BE2C (cell line): ENCODE measurements at places on chromosomes 12 and 14.

GRCh38 chr14:22650960-22651521, 6.9 kb upstream of the OR6J1 start:
- DNase-seq: no peak

DNA sequence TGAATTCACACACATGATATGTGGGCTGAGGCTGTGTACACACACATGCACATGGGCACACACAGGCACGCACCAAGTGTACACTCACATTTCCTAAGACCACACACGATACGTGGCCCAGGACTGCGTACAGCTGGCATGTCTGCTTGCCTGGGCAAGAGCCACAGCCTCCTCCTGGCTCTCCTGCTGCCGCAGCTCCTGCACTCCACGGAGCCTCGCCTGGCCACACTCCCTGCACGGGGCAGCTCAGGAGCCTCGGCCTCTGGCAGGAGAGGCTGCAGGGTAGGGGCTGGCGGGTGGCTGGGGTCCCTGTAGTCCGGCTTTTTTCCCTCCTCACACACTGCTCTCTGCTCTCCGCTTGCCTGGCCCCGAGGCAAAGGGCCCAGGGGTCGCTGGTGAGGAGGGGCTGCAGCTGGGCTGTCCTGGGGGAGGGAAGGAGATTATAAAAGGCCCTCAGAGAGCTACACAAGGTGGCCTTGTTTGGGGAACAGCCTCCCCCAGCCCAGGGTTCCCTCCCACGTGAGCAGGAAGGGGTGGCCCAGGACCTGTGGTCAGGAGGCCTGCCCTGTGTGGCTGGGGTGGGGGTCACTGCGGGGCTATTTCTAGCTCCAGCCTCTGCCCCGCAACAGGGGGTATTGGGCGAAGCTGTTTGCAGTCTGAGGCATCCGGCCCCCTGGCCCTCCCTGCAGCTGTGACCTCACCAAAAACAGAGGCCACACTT, 89.0 kb upstream of the SFSWAP start:
- no peak for DNase-seq

DNA sequence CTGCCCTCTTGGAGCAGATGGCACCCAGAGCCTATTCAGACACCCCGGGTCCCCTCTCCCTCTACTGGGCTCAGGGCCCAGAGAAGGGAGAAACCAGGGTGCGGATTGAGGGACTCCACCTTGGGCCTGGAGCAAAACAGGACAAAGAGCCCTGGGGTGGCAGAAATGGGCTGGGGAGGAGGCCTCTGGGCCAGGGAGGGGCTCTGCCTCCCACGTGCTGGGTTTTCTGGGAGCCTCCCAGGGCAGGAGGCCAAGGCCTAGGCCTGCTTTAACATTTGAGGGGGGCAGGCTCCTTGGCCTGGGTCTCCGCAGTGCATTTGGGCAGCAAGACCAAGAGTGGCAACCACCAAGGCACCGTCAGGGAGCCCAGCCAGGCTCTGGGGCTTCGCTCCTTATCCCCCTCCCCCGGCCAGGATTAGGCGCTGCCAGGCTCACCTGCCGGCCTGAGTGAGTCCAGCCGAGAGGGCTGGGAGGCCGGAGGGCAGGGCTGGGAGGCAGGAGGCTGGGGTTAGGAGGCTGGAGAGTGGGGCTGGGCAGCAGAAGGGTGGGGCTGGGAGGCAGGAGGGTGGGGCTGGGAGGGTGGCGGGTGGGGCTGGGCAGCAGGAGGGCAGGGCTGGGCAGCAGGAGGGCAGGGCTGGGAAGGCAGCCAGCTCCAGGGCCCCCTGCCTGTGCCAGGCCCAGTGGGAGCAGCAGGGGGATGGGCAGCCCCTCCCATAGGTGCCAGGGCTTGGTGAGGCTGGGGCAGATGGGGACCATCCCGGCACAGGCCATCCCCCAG, 101.8 kb upstream of the EIF5 start:
- no peak for DNase-seq

- no peak for DNase-seq
Observed at GRCh38 chr12:78880078-78880477, 15.5 kb downstream of the SYT1 start.

- DNase-seq: no peak
Observed at GRCh38 chr12:19577281-19577530, 137.9 kb downstream of the AEBP2 start.

DNA sequence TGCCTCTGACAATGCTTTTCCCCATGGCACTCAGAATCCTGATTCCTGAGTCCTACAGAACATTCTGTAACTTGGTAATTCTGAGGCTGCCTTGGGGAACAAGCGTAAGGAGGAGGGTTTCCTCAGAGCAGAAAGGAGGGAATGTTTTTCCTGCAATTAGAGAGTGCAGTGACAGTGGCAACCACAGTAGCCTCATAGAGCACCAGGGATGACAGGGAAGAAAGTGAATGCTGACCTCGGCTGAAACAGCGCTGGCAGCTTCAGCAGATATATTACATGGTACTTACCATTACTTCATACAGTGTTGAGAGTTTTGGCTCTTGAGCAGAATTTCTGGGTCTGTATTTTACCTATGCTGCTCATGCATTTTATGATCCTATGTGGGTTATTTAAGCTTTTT, 757.1 kb downstream of the NRXN3 start:
- DNase-seq: no peak

GRCh38 chr12:109600481-109600880, 26.9 kb downstream of the MVK start:
- no peak for DNase-seq

DNA sequence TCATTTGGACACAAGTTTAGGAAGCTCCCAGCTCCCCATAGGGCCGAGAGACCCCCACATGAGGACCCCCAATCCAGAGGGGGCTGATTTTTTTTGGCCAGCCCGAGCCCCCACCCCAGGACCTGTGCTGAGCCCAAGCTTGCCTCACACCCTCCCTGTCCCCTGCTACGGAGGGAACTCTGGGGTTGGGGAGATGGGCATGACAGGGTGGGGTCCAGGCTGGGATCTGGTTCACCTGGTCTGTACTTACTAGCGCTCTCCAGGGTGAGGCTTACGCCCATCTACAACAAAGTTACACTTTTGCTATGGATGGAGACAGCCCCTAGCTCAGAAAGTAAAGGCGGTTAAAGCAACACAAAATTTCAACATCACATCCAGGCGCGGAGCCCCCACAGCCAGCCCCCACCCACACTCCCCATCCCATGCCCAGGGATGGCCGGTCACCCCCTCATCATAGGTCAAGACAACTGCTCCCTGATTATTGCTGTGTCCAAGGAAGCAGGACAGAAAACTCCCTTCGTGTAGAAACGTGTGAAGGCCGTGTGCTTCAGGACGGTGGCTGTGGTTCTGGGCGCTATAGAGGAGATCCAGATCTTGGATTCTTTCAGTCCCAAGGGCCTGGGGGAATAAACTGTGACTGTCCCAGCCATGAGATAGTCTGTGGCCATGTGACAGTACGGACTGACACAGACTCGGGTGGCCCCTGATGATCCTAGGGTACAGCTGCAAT, 10.7 kb downstream of the SLC25A29 start:
- DNase-seq: no peak

DNA sequence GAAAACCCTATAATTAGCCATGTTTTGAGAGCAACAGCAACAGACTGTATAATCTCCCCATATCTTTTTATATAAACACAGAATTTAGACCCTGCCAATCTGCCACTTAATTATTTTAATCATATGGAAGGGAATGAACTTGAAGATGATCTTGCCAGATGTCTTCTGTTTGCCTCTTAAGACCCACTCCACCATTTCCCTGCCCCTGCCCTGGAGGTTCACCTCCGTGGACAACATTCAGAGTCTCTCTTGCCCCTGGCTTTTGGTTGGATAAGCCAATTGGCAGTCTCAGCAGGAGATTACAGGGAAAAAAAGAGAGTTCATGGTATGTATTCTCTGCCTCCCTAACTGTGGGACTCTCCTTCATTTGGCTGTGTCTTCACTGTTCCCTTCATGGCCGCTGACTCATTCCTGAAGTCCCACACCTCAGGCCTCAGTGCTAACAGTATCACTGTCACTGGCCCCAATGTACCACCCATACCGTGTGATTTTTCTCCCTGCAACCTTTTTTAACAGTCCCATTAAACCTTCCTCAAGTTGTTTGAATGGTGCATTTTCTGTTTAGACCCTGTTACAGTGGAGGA, 184.8 kb downstream of the PIK3C2G start:
- DNase-seq: no peak

DNA sequence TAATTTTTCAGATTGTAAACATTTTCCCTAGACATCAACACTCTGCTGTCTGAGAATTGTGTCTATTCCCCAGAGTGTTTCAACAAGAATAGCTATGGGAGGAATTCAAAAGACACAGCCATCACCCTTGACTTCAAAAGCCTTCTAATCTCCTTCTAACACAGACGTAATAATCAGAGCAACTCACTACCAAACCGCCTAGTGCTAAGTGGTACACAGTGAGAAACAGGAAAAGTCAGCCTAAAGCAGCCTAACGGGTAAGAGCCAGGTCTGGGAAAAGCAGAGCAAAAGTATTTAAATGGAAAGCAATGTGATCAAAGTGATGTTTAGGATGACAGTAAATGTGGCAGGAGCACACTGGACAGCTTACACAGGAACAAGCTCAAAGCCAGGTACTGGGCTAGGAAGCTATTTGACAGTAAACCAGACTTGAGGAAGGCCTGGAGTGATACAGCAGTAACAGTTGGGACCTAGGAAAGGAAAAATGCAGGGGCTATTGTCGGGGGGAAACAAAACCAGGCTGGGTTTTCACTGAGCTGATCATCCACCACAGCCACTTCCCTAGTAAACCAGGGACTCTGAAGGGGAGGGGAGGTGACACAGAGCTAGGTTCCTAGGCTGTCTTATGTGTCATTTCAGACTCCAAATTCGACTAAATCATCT, 29.4 kb downstream of the CORO1C start:
- no peak for DNase-seq
